Fibroblast of villous mesenchyme (primary cell): ENCODE measurements at places on chromosomes 2 and 18. TPM values are rescaled to one million over a fixed set of nuclear protein-coding genes. Genes with fewer than 3 reads are reported as not detected.

Gene VWC2L
- under 0.01 TPM in 1 of 2 replicates, not detected in the other for total RNA-seq

Gene TMEFF2
- total RNA-seq, result not detected in 2 replicates

Gene SP5
- not detected in 2 replicates for total RNA-seq

Gene CFAP65
- total RNA-seq, result not detected in 2 replicates
